ENCODE measurements at places on chromosomes 16 and 17. TPM values are rescaled to one million over a fixed set of nuclear protein-coding genes. Genes with fewer than 3 reads are reported as not detected.
A peak's percentile ranks its signal among the peaks of the same experiment; 100 is the strongest.

DNA sequence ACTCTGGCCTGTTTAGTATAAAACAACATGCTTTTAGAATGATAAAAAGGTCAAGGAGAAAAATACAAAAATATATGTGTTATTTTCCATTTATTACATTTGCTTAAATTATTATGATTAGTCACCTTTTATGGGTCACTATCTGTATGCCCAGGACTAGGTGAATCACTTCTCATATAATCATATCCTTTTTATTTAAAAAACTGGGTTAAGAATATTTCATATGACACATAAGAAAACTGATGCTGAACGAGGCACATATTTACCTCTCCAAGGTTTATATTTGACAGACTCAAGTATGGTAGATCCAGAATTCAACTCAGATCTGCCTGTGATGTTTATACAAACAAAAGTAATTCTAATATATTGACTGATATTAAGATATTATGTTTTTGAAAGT is 134.5 kb downstream of the CDH8 start:
- no peak for DNase-seq

- DNase-seq = peak; percentile 16
These were observed 13.1 kb downstream of the KIAA0513 start for GRCh38 chr16:85040685-85041084.

DNA sequence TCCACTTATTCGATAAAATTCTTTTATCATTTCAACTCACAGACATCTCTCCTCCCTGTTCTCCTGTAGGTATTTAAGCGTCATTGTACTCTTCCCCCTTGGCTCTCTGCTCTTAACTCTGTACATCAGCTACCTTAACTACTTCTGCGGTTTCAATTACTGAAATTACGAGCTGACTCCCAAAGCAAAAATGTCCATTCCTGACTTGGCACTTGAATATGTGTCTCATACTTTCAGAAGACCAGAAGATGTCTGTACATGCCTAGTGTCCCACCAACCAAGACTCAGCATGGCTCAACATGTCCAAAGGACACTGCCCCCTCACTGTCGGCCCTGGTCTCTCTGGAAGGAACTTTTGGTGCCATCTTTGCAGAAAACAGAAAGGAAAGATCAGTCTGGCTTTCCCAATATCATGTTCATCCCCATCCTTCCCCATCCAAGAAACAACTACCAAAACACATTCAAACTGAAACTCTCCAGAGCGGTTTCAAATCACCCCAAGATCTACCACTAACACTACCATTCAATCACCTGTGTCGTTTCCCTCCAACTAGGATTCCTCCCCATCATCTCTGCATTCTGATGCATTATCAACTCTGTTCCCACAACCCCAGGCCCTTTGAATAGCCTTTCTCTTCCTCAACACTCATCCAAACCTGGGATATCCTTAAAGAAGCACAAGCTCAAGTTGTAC is 74.9 kb downstream of the ZFHX3 start:
- no peak for DNase-seq

DNA sequence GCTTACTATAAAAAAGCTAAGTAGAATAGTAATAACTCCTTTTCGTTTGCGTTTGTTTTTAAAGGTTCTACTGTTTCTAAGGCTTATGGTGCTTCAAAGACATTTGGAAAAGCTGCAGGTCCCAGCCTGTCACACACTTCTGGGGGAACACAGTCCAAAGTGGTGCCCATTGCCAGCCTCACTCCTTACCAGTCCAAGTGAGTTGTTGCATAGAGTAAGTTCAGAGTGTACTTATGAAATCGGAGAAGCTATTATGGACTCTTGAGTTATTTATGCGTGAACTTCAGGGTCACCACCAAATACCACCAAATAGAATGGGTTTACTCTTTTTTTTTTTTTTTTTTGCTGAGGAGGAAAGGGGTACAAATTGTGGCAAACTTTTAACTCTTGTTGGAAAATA is 45.8 kb downstream of the RPA1 start:
- DNase-seq = no peak

DNA sequence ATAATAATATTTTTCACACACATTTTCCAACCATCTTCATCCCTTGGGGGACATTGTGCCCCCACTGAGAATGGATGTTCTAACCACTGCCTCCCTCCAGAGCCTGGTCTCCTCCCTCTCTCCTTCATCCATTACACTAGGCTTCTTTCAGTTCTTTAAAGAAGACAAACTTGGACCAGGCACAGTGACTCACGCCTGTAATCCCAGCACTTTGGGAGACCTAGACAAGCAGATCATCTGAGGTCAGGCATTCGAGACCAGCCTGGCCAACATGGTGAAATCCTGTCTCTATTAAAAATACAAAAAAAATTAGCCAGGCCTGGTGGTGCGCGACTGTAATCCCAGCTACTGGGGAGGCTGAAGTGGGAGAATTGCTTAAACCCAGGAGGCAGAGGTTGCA is 6.5 kb downstream of the ALOX15 start:
- DNase-seq = no peak

GRCh38 chr16:15650698-15651171 is 690 bp downstream of the NDE1 start:
- DNase-seq = no peak

- no peak for DNase-seq
These were observed 406.0 kb downstream of the SEC14L1 start for GRCh38 chr17:77546772-77547241.

DNA sequence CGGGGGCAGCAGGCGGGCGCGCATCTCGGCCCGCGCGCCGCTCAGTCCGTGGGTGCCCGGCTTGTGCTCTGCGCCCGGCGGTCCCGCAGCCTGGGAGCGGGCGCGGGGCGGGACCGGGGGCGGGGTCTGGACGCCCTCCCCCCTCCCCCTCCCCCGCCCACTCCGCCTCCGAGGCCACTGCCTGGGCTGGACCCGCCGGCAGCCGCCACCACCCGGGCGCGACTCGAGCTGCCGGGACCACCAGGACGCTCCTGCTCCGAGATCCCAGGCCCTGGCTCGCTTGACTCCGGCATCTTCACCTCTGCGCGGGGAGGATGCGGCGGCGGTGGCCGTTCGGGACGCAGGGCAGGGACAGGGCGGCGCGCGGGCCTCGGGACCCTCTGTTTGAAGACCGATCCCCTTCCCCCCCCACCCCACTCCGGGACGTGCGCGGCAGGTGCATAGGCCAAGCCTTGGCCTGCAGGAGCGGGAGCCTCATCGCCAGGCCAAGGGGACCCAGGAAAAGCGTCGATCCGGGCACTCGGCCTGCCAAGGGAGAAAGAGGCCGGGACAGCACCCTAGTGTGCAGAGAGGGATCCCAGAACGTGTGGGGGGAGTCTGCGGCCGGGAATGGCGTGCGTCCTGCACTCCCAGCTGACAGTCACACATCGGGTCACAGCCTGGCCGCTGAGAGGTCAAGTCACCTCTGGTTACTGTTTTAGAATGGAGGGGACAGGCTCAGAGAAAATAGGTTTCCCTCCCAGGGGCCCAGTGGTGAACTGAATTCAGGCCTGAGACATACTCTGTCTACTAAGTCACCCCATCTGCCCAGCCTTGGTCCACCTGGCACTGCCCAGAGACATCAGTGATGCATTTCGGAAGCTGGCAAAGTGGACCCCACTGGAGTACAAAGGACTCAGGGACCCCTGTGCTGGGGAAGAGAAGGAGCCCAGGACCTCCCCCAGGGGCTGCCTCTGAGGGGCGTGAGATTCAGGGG is at the start of gene HS3ST6:
Gene HS3ST6 (minus strand): TSS at position 65 of the 976 bp plus-strand sequence. CDS start 92 bp downstream, outside the sequence.
- no peak for DNase-seq

AANAT gene
- total RNA-seq = not detected

FKBP10 gene
- 97.2 TPM for total RNA-seq
